Fibroblast of the conjunctiva (primary cell): ENCODE measurements at places on chromosomes 12 and 14.

DNA sequence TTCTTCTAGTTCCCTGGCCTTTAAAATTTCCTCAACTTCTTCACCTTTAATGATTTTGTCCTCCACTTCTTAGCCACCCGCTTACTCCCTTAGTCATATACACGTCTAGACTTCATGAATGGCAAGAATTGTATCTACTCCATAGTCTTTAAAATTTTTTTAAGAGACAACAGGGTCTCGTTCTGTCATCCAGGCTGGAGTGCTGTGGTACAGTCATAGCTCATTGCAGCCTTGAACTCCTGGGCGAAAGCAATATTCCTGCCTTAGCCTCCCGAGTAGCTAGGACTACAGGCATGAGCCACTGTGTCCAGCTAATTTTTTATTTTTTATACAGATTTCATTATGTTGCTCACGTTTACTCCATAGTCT, 47.9 kb downstream of the BBS10 start:
- no peak for DNase-seq

DNA sequence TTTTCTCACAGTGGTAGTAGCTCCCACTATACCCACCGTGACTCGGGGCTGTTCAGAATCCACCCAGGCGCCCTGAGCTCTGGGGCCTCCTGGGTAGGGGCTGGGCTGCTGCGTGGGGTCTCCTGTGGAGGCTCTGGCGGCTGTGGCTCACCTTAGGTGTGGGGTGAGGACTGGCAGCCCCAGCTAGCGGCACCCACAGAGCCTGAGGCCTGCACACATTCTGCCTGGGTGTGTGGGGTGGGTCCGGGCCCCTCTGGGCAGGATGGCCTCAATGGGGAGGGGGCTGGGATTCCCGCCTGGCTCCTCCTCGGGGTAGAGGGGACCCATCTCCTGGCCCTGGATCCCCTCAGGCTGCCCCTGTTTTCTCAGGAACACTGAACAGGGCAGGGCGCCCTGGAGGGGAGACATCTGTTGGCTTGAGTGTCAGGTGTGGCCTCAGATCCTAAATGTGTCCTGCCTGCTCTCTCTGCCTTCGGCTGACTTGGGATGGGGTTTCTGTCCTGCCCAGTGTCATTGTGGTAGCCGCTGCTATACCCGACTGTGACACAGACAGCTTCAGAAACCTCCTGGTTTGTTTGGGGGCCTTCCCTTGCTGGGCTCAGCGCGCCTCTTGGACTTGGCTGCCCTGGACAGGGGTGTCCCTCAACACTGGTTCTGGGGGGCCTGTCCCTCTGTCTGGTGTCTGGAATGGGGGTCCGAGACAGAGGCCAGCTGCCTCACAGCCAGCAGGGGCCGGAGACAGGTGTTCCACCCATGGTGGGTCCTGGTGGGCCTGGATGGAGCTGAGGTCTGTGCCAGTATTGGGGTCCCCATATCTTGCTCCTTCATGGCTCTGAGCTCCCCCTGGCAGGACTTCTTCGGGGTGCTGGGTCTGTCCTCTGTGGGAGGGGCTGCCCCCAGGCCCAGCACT, 354.9 kb downstream of the TMEM121 start:
- no peak for DNase-seq

DNA sequence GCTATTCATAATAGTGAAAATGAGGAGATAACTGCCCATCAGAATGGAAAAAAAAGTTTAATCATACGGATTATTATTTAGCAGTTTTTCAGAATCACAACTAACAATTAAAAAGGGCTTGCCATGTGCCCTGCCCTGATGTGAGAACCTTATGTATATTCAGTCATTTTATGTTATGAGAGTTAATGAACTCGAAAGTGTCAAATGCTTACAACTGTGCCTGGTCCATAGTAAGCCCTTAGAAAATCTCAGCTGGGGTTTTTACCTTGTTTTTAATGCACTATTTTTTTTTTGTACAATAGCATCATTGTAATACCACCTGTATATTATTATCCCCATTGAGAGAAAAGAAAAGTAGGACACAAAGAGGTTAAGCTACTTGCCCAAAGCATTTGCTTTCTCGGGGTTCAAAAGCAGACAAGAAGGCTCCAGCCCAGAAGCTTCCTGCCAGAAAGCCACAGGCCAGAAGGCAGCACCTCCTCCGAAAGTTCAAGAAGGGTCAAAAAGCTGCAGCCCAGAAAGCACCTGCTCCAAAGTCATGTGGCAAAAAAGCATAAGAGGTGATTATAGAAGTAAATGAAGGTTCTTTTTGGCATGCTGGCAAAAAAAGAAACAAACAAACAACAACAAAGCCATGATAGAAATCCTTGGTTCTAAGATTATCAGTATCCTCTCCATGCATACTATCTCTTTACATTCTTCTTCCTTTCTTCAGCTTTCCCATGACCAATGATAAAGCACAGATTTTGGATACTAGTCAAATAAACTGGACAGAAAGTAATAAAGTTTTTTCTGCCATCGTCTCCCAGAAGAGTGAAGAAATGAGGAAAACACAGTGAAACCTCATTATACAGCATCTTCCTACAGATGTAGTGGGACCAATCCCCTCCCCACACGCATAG, 59.1 kb upstream of the NAP1L1 start:
- DNase-seq, result no peak

- DNase-seq, result no peak
These were observed 2.6 kb upstream of the IFNG-AS1 start for GRCh38 chr12:67986632-67987031.

DNA sequence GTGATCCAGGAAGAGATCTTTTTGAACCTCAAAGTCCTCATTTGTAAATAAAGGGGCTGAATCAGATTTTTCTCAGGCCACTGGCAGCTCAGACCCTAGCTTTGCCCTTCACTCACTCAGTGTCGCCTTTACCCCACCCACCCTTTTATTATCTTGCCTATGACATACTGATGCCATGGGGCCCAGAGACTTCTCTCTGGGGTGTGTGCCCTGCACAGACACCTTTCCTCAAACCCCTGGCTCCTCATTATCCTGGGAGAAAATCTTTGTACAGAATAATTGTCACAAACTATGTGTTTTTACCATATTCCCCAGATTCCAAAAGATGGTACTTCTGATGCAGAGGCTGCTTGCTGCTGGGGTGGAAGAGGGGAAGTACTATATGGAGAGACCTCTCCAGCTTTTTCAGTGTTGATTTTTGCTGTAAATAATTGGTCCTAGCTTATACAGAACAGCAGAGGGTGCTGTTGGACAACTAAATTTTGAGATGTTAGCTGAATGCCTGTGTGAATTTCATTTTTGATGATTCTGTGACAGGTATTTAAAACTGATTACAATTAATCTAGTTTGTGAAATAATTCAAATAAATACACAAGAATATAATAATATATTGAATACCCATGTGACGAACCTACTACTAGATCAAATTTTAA, 53.9 kb upstream of the DCD start:
- DNase-seq, result peak; percentile 30

- no peak for DNase-seq
These were observed 148.7 kb upstream of the CLEC14A start for GRCh38 chr14:38404616-38405015.

- no peak for DNase-seq
These were observed 193.3 kb downstream of the RAD51B start for GRCh38 chr14:68012871-68013270.

GRCh38 chr14:100306998-100307765, 938 bp upstream of the SLC25A29 start:
- no peak for DNase-seq

DNA sequence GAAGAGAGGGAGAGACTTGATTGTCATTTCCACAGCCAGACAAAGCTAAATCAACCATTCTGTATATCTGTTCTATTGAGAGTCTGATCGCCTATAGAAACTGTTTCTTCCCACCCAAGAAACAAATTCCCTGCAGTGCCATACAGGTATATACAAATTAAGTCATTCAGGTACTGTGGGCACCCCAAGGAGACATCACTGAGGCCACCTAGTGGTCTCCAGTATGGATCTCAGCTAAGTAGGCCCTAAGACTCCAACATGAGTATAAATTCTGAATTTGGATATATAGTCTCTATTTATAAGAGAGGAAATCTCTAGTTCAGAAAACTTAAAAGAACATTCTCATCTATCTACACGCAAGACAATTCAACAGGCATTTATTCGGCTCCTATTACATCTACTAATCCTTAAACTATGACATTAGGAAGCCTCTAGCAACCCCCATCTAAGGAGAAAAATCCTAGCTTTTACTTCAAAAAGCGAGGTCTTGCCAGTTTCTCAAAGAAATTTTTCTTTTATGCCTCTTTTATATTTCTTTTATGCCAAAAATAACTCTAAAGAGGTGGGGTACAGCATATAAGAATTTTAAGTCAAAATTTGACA, 62.6 kb downstream of the DCAF5 start:
- peak; percentile 20 for DNase-seq

GRCh38 chr14:100617410-100618317, 30.4 kb upstream of the BEGAIN start:
- peak; percentile 42 for DNase-seq

- no peak for DNase-seq
These were observed 34.8 kb downstream of the IRF2BPL start for GRCh38 chr14:76993752-76994151.

- DNase-seq, result no peak
These were observed 76.6 kb upstream of the TMPO start for GRCh38 chr12:98438656-98439230.

GRCh38 chr14:92425101-92425500, 88.5 kb upstream of the RIN3 start:
- no peak for DNase-seq

- peak; percentile 18 for DNase-seq
These were observed 90.7 kb downstream of the RERG start for GRCh38 chr12:15130541-15130940.

- no peak for DNase-seq
These were observed 6.3 kb upstream of the RIN3 start for GRCh38 chr14:92507174-92507768.

- no peak for DNase-seq
These were observed 2.5 kb upstream of the SNX6 start for GRCh38 chr14:34632411-34632978.

GRCh38 chr14:44700694-44701093, 193.6 kb upstream of the FSCB start:
- DNase-seq, result no peak

DNA sequence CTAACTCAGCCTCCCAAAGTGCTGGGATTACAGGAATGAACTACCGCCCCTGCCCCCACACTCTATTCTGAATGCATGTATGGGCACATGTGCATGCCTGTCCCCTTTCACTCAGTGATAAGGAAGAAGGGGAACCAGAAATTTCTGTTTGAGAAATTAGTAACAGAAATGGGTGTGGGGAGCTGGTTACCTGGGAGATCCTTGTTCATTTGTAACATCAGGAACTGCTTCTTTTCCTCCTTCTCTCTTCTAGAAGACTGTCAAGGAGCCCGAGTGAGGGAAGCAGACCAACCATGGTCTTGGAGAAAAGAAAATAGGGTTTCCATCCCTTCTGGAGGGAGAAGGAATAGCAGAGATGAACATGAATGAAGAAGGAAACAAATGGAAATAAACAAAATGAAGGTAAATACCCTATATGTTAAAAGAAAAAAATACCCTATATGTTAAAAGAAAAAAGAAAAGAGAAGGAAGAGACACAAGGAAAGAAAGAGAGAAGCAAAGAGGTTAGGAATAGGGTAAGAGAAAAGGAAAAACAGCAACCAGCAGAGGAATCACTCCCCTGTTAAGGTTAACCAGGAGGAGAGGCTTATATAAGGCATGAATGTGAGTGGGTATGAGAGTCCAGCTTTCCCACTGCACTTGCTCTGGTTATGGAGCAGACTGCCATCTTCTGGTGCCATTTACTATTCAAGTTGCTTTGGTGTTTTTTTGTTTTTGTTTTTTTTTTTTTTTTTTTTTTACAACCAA, 3.3 kb downstream of the PPP1R3E start:
- peak; percentile 71 for DNase-seq

DNA sequence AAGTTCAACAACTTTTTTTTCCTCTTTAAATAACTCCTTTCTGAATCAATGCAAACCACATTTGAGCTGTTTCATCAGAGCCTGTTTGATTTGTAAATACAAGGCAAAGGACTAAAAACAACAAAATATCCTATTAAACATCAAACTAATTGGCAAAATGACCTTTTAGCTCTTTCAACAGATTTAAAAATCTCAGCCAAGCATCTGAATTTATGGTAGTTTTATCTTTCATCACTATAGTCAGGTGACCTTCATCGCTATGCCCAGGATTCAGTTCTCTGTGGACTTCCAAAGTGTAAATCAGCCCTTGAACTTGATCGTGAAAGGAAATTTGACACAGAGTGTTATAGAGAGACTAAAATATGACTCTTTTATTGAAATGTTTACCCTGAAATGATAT, 1554.5 kb upstream of the FLRT2 start:
- no peak for DNase-seq

DNA sequence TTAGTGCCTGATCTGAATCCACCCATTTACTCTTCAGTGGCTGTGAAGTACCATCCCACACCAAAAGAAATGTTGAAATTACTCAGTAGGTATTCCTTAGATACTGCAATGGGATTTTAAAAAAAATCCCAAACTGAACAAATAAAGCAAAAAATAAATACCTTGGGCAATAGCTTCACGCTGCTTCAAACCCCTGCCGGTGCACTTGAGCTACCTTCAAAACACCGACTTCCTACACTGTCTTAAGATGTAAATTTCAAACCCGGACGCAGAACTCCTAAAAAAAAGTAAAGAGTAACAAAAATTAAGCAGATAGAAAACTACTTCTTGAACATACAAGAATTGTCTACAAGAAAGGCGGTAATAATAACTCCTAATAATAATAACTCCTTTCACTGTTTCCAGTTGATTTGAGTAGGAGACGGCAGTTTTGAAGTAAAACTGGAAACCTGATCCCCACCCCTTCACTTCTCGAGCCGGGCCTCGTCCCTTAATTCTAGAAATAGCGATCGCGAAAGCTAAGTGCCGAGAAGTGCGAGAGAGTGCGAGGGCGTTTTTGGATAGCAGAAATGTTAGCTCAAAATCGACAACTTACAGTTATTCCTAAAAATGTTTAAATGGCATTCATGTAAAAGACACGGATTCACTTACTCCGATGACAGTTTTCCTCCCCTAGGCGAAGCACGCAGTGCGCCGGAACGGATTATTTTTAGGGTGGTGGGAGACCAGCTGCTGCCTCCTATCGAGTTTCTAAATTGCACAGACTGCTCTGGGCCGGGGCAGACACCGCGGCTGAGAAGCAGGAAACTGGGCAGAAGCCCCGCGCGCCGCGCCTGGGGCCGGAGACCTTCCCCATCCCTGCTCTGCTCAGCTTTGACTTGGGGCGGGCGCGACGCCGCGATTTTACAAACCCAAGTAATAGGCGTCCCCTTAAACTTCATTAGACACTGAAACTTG, at the start of gene ABCC9:
Gene ABCC9, minus strand, starts transcription at position 878 of the 957 bp plus-strand sequence. CDS start 4,752 bp downstream, outside the sequence.
- no peak for DNase-seq

- DNase-seq, result no peak
These were observed 191.5 kb upstream of the PRKD1 start for GRCh38 chr14:30118992-30119640.

DNA sequence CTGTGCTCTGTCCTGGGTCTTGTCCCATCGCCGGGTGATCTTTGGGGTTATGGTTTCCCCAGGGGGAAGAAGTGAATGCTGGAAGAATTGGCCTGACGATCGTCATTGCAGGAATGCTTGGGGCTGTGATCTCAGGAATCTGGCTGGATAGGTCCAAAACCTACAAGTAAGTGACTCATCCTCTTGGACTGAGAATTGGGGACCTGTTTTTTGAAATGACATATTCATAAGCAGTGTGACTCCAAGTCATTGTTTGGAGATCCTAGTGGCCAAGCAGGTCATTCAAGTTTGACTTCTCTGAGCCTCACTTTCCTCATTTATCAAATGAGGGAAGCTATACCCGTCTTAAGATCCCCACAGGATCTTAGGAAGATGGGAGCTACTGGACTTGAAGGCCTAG, 25.8 kb downstream of the ERG28 start:
- no peak for DNase-seq

GRCh38 chr12:1924996-1925683, 6.7 kb upstream of the CACNA2D4 start:
- DNase-seq, result no peak
